ENCODE measurements at places on chromosomes 11 and 22.

- DNase-seq: no peak
These were observed 31.5 kb downstream of the NRXN2 start for GRCh38 chr11:64691543-64691942.

- no peak for DNase-seq
These were observed 125.3 kb downstream of the APOL5 start for GRCh38 chr22:35842954-35843353.

DNA sequence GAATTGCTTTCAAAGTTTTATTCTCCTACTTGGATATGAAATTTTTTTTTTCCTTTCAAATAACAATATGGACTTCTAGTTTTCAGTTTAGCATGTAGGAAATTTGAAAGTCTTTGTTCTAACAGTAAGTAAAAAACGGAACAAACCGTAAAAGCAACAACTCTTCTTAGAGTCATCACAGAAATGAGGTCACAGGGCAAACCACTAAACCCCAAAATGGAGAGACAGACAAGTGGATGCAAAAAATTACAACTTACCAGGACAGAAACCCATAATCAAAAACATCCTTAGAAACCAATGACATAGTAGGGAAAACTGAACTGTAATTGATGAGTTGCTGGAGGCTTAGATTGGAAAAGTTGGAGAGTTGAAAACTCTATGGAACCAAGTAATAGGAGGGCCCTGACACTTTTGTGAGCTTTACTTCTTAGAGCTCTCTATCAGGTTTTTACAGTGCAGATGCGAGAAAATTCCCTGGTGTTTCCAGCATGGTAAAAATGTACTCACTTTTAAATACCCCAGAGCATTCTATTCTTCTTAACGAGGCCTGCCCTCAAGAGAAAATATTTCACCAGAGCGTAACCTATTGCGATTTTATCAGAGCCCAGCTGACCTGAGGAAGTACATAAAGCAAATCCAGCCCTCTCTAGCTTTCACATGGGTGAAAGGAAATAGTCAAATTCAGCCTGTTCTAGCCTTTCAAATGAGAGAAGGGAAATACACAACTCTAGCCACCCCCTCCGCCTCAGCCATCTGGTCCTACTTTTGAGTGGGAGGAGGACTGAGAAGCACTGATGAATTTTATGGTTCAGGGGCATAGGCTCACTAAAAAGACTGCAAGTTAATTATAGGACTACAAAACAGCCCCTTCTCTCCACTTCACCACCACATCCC is 39.1 kb downstream of the CASP12 start:
- peak; percentile 32 for DNase-seq

GRCh38 chr11:47109727-47110246 is 66.9 kb downstream of the ARFGAP2 start:
- DNase-seq: no peak

GRCh38 chr11:64620381-64620971 is 29.5 kb downstream of the SLC22A12 start:
- no peak for DNase-seq

DNA sequence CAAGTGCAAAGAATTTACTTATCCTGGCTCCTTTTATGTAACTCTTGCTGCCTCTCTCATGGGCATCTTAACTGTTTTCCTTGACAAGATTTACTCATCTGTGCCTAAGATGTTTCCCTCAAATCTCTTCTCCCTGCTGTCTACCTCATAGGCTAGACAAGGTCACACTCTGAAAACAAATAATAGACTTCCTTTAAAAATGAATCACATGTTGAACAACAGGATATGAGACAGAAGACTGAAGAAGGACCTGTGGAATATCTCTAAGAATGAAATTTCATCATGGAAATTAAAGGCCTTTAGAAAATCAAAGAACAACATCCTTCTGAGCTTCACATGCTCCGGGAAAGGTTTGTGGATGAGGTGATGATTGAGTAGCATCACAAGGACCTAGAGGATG is 6.0 kb upstream of the SCGB2A2 start:
- no peak for DNase-seq

GRCh38 chr11:46649180-46649738 is 31.9 kb downstream of the ATG13 start:
- no peak for DNase-seq

Data from CD4-positive, alpha-beta T cell treated with Interleukin-2 at 100 ng/mL for 4 hours (primary cell).